Kasumi-1 (cell line): ENCODE measurements at places on chromosomes 2 and 18.

DNA sequence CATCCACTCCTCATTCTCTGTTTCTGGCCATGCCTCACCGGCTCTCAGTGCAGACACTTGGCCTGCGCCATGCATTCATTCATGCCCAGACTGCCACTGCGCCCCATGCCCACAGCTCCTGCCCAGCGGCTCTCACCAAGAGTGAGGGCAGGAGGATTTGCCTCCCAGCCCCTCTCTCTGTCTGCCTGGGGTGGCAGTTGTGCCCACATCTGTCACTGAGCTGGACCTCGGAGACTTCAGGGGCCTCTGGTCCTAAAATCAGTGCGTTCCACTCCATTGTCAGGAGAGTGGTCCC, 75.1 kb downstream of the CIB4 start:
- no peak for DNase-seq

GRCh38 chr2:159996792-159997546, 65.4 kb downstream of the PLA2R1 start:
- no peak for DNase-seq

DNA sequence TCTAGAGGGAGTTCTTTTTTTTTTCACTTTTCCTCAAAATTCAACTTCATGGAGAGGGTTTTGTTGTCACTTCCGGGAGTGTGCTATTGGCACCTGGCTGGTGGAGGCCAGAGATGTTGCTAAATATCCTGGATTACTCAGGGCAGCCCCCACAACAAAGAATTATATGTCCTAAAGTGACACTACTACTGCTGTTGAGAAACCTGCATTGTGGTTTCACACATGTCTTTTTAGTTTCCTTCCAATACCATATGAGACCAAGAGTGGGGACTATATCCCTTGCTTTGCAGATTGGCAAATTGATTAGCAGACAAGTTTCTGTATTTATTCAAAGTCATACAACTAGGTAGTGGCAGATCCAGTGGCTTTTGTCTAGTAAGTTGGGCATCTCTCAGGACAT, 826.8 kb downstream of the TRIB2 start:
- DNase-seq, result no peak

DNA sequence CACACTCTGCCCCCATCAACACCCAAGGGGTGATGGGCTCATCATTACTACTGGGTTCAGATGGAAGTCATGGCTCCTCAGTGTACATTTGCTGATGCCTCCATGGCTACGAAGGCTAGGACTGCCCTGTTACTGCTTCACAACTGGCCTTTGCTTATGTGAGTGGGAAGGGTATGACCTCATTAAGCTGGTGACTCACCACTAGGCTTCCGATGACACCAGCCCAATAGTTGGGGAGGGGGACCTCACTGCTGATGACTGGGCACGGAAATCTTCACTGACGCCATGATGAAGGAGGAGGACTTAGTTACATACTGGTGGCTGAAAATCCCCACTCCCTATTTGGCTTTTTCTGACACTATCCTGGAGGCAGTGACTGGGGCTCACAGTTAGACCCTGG, 263.2 kb downstream of the CMPK2 start:
- no peak for DNase-seq

GRCh38 chr2:21715887-21716286, 592.1 kb downstream of the TDRD15 start:
- DNase-seq, result no peak

GRCh38 chr2:225471039-225471438, 71.5 kb downstream of the NYAP2 start:
- DNase-seq, result no peak

DNA sequence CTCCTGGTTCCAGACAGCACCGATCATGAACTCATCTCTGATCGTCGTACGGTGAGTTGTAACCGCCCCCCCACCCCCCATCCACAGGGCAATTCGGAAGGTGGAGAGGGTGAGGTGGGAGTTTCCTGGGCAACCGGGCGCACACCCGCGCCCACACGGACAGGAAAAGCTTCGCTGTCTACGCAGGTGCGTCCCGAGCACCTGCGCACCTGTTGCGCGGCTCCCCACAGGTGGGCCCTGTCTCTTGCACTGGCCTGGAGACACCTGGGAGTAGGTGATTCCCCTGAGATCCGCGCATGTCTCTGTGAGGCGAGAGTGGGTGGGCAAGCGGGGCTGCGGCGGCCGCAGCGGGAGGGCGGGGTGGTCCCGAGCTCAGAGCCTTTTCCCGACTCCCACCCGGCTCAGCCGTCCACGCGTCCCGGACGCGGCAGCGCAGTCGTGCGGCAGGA, 459 bp upstream of the ATP6V1C2 start:
- no peak for DNase-seq

- peak; percentile 94 for DNase-seq
Observed at GRCh38 chr2:25851740-25852503, 26.4 kb downstream of the ASXL2 start.

GRCh38 chr2:204024503-204024902, 87.9 kb downstream of the ICOS start:
- DNase-seq, result no peak

GRCh38 chr2:23720705-23721453, 206.0 kb downstream of the ATAD2B start:
- no peak for DNase-seq

GRCh38 chr2:223101340-223102039, 49.5 kb downstream of the KCNE4 start:
- DNase-seq, result peak; percentile 1

- DNase-seq, result no peak
Observed at GRCh38 chr2:233542507-233542906, 24.1 kb downstream of the USP40 start.

GRCh38 chr2:219987830-219988229, 360.4 kb downstream of the SLC4A3 start:
- no peak for DNase-seq

DNA sequence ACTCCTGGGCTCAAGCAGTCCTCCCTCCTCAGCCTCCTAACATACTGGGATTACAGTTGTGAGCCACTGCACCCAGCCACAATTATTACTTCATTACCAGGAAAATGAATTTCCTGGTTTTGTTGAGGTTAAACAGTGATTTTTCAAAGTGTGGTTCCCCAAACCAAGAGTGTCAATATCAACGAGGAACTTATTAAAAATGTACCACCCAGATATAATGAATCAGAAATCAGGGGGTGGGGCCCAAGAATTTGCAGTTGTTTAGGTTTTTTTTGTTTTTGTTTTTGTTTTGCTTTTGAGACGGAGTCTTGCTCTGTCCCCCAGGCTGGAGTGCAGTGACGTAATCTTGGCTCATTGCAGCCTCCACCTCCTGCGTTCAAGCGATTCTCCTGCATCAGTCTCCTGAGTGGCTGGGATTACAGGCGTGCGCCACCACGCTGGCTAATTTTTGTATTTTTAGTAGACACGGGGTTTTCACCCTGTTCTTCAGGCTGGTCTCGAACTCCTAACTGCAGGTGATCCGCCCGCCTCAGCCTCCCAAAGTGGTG, 94.1 kb downstream of the WDSUB1 start:
- DNase-seq, result no peak

GRCh38 chr2:143219266-143219665, 90.0 kb downstream of the ARHGAP15 start:
- no peak for DNase-seq

DNA sequence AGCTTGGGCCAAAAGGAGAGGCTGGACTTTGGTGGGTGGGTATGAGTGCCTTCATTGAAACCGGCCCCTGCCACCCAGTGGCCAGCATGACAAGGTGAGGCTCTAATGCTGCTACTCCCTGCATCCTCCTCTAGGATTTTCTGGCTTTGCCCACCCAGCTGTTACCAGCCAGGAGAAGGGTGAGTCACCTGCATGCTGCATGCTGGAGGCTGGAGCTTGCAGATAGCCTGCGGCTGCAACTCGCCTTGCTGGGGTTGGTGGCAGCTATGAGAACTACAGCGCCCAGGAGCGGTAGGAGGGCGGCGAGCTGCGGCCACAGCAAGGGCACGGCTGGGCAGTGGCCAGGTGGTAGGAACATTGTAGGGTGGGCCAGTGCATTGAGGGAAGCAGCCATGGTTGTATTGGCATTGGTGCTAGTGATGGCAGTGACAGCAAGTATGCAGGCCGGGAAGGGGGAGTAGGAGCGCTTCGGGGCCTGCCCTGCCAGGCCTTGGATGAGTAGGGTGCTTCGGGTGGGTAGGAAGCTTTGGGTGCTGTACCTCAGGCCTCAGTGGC, 75.4 kb upstream of the SLC35G4 start:
- DNase-seq, result no peak

DNA sequence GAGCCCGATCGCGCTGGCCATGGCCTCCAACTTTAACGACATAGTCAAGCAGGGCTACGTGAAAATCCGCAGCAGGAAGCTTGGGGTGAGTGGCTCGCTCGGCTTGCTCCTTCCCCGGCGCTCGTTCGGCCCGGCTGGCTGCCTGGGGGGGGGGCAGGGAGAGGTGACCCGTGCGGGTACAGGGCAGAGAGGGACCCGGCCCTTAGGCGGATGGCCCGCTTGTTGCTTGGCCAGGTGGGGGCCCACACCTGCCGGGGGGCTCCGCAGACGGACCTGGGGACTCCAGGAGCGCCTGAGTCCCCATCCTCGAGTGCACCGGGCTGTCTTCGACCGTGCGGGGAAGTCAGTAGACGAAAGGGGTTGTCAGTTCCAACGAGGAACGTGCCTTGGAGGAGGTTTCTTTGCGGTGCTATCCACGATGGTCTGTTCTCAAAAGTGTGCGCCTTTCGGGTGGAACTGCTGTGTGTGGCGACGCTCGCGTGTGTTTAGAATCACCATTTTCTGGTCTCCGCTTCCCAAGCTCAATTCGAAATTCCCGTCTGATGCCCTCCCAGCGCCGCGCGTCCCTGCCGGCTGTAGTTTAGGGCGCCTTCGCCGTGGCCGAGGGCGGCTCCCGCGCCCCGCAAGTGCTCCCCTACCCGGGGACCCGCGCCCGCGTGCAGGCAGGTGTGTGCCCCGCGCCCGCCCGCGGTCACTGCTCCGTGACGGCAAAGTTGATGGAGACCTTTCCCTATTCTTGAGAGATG, 711 bp downstream of the DOK6 start:
- no peak for DNase-seq

- no peak for DNase-seq
Observed at GRCh38 chr2:223580951-223581350, 21.2 kb downstream of the SCG2 start.

DNA sequence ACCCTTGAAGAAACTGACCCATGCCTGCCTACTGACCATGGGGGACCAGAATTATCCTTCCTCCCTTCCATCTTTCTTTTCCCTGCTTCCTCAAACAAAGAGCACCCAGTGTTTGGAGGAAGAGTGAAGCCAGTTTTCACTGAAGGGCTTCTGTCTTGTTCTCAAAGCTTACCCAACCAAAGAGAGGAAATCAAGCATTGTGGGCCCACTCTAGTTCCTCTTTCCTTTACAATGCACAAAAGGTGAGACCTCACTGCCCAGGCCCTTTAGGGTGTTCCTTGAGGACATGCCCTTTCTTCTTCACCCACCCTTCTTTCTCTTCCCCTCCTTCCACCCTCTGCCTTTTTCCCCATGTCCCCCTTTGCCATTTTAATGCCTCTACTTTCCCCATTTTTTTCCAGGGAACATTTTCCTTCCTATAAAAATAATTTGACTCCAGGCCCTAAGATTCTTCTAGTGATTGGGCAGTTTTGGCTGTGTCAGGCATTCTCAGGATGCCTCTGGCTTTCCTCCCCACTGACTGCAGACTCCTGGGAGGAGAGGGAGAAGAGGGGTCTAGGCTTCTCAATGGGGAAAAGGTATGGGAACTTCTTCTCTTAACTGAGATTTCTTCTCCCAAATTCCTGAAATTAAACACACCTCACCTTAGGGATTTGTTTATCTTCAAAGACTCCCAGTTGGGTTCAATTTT, 126.6 kb upstream of the RMDN2 start:
- DNase-seq, result peak; percentile 62

DNA sequence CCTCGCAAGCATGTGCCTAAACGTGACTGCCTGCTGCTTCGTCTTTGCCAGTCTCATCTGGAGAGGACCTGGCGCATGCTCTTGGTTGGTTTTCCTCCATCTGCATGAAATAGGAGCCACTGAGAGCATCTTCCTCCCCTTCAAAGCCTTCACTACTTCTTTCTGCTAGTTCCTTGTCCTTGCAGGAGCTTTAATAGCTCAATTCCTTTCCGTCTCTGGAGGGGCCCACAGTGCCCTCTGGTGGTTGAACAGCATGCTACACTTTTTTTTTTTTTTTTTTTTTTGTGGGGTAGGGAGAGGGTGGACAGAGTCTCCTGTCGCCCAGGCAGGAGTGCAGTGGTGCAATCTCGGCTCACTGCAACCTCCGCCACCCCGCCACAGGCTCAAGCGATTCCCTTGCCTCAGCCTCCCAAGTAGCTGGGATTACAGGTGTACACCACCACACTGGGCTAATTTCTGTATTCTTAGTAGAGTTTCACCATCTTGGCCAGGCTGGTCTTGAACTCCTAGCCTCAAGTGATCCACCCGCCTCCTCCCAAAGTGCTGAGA, 59.6 kb downstream of the SP110 start:
- peak; percentile 52 for DNase-seq

GRCh38 chr2:219554350-219554749, 10.5 kb downstream of the TMEM198 start:
- no peak for DNase-seq

DNA sequence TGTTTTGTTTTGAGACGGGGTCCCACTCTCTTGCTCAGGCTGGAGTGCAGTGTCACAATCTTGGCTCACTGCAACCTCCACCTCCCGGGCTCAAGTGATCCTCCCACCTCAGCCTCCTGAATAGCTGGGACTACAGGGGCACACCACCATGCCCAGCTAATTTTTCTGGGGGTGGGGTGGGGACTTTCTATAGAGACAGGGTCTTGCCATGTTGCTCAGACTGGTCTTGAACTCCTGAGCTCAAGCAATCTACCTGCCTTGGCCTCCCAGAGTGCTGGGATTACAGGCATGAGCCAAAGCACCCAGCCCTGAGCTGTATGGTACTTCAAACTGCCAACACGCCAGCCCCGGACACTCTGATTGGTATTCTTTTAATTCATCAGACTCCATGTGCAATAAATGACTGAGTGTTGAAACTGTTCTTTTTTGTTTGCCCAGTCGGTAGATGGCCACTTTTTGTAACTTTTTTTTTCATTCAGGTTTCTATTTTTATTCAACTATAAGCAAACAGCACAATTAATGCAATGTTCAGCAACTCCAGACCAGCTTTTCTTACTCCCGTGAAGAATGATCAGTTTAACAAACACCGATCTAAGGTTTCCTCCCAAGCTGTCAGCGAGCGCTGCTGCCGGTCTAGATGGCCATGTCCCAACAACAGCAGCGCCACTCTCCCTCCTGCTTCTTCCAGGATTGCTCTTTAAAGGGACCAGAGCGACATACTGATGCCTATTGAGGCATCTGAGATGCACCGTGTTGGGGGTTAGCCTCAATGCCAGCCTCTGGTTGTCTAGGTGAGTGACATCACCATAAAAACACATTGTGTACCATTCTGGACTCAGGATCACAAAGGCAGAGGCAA, 12.5 kb upstream of the TGOLN2 start:
- no peak for DNase-seq

- no peak for DNase-seq
Observed at GRCh38 chr2:30362468-30363081, 84.5 kb upstream of the LCLAT1 start.

GRCh38 chr2:238505892-238506280, 79.2 kb downstream of the ASB1 start:
- DNase-seq, result no peak

GRCh38 chr2:32559136-32559535, 68.7 kb upstream of the TTC27 start:
- DNase-seq, result no peak

GRCh38 chr2:96913398-96914202, 43.7 kb upstream of the SEMA4C start:
- peak; percentile 97 for DNase-seq
